Ecto neural progenitor cell (in vitro differentiated cells): ENCODE measurements at places on chromosomes 6 and 20.
A peak's percentile ranks its signal among the peaks of the same experiment; 100 is the strongest.

GRCh38 chr6:72035966-72036365 is 149.6 kb downstream of the RIMS1 start:
- no peak for DNase-seq

- no peak for DNase-seq
These were observed 483.0 kb upstream of the ID4 start for GRCh38 chr6:19354181-19354580.

DNA sequence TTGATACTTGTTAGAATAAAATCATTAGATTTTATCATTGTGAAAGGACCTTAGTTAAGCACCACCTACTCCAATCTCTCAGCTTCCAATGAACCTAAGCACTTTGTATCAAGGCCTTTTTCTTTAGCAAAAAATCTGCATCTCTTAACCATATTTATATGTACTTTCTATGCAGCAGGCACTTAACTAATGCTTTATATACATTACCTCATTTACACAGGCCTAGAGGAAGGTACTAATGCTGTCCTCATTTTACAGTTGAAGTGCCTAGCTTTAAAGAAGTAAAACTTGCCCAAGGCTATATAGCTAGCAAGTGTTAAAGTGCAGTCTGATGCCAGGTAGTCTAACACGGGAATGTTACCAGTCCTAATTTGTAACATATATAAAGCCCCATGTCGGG is 14.0 kb downstream of the MAP3K7 start:
- no peak for DNase-seq

- no peak for DNase-seq
These were observed 136.1 kb downstream of the FOXC1 start for GRCh38 chr6:1745814-1746213.

DNA sequence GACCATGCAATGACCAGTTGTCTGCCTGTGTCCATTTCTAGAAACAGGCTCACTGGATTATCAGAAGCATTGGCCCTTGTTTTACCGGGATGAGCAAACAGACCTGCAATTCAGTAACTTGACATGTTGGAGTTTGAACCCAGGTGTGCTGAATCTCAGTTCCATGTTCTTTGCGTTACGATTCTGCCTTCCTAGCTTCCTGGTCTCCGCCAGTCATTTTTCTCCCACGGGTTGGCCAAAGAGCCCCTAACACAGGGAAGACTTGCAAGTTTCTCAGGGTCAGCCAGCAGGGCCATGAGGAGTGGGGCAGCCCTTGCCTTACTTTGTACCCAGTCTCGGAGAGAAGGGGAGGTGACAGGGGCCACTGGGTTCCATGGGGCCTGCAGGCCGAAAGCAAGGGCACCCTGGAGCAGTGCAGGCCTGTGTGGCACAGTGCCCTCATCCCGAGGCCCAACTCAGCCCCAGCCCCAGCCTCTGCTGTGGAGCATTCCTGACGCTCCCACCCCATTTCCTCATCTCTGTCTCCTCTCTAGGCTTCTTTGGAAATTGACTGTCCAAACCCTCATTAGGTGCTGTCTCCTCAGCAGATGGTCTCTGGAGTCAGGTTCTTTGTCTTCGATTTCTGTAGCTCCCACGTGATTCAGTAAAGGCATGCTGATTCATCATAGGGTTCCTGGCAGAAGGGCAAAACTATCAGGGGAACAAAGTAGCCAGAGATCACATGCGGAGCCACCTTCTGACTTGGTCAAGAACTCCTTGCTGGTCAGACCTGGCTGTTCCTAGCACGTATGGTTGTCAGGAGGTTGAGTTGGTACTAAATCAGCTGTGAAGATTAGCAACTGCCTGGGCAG is 23.6 kb downstream of the CDS2 start:
- DNase-seq, result no peak

DNA sequence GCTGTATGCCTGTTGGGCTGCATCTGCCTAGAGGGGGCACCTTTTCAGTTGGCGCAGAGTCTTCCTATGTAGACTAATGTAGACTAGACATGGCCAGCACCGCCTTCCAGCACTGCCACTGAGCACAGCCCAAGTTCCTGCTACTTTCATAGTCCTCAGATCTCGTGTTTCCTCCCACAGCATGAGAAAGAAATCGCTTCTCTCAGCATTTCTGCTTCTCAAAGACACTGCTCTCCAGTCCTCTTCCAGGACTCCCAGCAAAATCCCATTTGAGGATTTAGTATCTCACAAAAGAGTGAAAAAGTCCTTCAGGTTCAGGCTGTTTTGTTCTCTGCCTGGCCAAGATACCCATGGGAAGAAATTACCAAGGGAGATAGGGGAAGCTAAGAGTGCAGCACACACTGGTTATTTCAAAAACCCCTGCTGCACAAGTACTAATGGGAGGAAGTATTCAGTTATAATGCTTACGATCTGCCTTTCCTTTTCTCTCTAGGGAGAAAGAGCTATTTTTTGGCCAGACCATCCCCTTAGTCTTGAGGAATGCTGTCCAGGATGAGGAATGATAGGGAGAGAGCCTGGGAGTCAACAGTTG is 35.7 kb downstream of the OGFRL1 start:
- DNase-seq, result no peak

GRCh38 chr20:37392441-37393195 is 46.7 kb downstream of the SRC start:
- no peak for DNase-seq

GRCh38 chr6:11015102-11015501 is 29.0 kb downstream of the ELOVL2 start:
- no peak for DNase-seq

DNA sequence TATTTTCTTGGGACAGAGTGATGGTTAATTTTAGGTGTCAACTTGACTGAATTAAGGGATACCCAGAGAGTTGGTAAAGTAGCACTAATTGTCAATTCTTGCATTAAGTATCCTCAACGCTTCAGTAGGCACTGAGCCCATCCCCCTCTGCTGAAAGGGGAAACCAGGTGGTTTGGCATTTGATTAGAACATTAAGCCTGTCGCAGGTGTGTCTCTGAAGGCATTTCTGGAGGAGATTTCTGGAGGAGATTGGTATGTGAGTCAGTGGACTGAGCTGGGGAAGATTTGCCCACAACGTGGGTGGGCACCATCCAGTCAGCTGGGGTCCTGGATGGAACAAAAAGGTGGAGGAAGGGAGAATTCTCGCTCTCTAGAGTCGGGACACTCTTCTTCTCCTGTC is 119.8 kb downstream of the RFX6 start:
- DNase-seq, result no peak

- peak; percentile 57 for DNase-seq
These were observed at the start of gene PRRT1 for GRCh38 chr6:32151863-32152768. Gene PRRT1, minus strand, starts transcription at chr6:32151939. Its CDS starts 112 bp downstream, at chr6:32151827.

DNA sequence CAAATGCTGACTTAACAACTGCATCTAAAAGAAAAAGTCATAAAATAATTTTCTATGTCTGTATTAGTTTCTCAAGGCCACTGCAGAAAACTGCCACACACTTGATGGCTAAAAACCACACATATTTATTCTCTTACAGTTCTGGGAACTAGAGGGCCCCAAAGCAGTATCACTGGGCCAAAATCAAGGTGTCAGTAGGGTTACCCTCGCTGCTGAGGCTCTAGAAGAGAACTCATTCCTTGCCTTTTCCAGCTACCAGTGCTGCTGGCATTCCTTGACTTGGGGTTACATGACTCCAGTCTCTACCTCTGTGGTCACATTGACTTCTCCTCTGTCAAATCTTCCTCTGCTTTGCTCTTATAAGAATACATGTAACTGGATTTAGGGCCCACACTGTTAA is 124.6 kb upstream of the THEMIS start:
- no peak for DNase-seq

- no peak for DNase-seq
These were observed 151.4 kb downstream of the ID4 start for GRCh38 chr6:19988555-19988954.

DNA sequence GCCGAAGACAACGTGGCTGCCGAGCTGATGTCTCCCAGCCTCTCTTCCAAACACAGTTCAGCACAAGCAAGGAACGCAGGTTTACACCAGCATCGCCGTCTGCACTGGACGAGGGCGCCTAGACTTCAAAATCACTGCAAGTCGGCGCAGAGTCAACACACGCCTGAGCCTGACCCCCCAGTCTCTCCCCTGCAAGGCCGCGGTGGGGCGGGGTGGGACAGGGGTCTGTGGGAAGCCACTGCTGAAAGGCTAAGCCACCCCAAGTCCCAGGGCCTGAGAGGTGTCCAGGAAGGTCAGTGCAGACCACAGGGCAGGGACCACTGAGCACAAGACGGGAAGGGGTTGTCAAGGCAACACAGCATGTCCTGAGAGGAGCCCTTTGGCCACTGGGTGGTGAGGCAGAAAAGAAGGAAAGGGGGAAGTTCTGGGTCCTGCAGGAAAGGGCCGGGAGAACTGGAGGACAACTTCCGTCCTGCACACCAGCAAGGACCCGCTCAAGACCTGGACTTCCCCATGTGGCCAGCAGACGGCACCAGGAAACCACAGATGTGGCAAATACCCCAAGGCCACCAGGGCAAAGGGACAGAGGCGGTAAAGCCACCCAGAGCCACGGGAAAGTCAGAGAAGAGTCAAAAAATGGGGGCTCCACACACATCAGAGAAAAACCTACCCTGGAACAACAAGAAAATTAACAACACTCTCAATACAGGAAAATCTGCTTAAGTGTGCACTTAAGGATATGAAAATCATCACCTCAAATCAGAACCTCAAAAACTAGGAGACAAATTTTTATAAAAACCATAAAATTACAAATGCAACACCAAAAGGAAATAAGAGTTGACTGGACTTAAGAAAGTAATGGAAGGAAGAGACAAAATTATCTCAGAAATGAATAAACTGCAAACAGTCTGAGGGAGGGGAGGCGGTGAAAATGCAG is 84.8 kb downstream of the TAF4 start:
- no peak for DNase-seq

- no peak for DNase-seq
These were observed 121.4 kb upstream of the CLDN20 start for GRCh38 chr6:155142168-155143028.

DNA sequence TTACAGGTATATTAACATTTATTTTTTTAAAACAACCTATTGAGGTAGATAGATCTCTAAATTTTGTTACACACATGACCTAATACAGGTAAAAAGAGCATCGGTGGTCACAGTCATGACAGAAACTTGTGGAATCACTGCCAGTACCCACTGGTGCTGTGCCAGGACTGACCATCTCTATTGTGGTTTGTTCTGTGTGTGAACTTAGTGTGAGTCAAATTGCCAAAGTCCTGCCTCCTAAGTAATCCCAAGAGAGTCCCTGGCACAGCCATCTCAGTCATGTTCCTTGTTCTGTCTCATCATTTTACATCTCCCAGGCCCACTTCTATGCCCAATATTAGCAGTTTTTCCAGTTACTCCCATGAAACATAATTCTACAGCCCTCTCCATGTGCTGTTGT is 21.4 kb downstream of the GSTA2 start:
- DNase-seq, result no peak

- no peak for DNase-seq
These were observed 603.3 kb upstream of the PTCHD4 start for GRCh38 chr6:48714250-48714649.

- no peak for DNase-seq
These were observed 35.1 kb upstream of the FAM83C start for GRCh38 chr20:35327074-35327976.

DNA sequence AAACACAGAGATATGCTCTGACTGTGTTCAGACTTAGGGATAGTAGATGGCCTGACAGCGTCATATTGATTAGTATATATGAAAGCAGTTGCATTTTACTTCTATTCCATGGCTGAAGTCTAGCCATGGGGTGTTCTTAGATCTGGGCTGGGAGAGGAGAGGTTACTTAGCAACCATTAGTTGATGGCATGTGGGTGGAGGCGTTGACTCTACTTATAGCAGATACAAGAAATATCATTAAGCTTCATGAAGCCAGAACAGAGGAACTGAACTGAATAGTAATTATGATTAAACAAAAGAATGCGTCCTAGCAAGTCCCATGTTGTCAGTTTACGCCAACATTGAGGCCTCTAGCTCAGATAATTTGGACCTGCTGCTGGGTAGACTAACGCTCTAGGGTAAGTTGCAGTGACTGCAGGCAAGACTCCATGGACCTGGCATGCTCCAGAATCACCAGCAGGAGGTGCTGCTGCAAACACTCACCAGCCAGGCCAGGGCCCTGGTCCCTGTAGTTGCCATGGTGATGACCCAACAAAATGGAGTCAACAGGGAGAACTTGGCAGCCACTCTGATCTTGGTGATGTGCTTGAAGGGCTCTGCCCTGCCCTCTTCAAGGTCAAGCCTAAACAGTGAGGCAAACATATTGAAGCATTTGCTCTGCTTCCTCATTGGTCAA is 477.3 kb downstream of the PREX1 start:
- DNase-seq, result no peak

DNA sequence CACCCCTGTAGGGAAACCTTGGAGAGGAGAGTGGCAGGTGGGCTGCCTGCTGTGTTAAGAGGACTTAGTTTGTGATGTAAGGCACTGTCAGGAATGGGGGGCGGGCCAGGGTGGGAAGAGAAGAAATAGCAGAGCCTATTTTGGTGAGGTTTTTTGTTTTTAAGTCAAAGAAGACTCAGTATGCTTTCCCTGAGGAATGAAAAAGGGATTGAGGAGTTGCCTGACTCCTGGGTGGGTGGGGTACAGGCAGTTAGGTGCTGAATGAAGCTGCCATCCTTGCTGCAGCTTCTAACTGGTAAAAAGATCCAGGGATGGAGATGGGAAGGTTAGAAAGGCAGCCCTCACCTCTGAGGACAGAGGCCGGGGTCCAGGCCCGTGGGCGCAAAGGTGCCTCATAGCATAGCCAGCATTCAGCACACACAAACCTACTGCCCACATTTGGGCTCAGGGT is 37.9 kb downstream of the PLCG1 start:
- DNase-seq, result no peak

GRCh38 chr6:147382945-147383554 is 125.4 kb upstream of the SAMD5 start:
- DNase-seq, result no peak

DNA sequence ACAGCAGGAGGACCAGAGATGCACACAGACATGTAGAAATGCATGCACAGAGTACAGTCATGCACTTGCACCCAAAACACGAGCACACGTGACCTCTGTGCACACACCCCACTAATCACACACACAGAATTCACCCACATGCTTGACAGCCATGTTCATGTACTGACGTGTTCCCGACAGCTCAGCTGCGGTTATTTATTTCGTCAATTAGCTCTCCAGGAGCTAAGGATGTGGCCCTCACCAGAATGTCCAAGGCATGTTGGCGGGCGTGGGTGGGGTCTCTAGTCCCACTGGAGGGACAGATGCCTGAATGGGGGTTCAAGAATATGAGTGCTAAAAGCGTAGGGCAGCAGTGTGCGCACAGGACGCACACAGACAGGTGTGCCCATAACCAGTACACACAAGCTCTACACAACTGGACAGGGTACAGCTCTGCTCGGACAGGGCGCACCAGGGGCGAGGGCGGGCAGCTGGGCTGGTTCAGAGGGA is 571 bp upstream of the PRPF6 start:
- DNase-seq, result no peak
